Aorta (tissue), 5 donors: ENCODE measurements at places on chromosomes 12 and 14. TPM values are rescaled to one million over a fixed set of nuclear protein-coding genes. Genes with fewer than 3 reads are reported as not detected.

The GLS2 gene
- 0.58 TPM for total RNA-seq

- no peak for DNase-seq
Measured at GRCh38 chr14:21749306-21749868, 75.8 kb upstream of the OR4E1 start.

- DNase-seq, result peak; percentile 54
Measured at GRCh38 chr12:6272300-6273204, 37.9 kb upstream of the PLEKHG6 start.

- no peak for DNase-seq
Measured at GRCh38 chr12:25801734-25802133, 156.7 kb upstream of the RASSF8 start.

GRCh38 chr14:49294621-49295148 is 291.5 kb downstream of the RPS29 start:
- no peak for DNase-seq

- DNase-seq, result no peak
Measured at GRCh38 chr12:110453569-110454296, 3.6 kb upstream of the ARPC3 start.
